ENCODE measurements at places on chromosomes 2 and 18.

DNA sequence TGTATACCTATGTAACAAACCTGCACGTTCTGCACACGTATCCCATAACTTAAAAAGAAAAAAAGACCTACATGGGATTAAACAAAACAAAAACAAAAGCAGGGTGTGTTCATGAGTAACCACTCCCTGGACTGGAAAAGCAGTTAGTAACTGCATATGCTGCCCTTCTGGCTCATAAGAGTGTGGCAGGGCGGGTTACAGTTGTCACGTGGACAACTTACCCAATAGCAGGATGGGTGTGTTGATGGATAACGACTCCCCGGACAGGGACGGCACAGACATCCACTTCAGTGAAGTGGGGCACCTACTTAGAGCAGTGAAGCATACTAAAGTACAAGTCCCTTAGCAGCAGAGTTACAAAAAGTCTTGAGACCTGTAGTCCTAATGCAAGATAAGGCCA lies 136.7 kb downstream of the CCBE1 start:
- no peak for DNase-seq

- DNase-seq = no peak
Observed at GRCh38 chr18:616380-616995, 19.7 kb downstream of the CLUL1 start.

DNA sequence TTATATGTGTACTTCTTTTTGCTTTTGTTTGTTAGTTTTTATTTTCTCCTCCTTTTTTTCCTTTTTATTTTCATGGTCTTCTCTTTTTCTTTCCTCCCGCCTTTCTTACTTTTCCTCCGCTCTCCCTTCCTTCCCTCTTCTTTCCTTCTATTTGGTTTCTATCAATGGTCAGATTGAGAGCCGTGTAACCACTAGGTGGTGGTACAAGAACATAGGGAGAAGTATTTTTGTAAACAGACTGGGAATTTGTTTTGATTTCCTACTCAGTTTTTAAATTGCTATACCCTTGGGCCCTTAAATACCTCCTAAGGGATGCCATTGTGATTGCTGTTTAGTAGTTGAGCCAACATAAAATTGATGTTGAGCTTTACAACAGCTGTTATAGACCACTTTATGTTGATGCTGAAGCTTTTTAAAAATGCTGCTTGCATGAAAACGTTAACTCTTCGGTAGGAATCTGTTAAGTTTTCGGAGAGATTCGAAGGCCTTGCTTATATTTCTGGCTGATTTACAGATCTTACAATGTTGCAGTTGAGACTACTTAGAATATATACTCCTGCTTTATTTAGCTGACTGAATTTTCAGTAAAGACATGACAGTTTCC lies 124.2 kb downstream of the UBE2E3 start:
- DNase-seq = peak; percentile 11

GRCh38 chr2:54952978-54953456 lies 97.2 kb downstream of the RTN4 start:
- no peak for DNase-seq

GRCh38 chr2:158205215-158205614 lies 103.5 kb downstream of the UPP2 start:
- DNase-seq = peak; percentile 21

DNA sequence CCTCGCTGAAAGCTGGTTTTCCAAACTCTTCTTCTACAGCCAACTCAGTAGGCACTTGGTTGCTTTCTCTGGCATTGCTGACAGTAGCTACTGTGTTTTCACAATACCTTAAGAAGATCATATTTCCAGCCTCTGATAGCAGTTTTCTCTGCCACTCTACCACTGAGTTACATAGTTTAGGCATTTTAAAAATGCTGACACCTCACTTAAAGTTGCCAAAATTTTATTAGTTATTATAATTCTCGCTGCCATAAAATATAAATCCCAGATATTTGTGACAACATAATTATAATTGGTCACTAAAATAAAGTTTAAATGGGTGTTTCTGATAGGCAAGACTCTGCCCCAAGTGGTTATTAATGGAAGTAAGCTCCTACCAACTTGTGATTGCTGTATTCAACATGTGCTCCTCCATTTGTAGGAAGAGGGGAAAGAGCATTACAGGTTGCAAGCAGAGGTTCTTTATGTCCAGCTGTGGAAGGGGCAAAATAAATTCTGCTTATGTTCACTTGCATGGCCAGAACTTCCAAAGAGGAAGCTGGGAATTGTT lies 1202.8 kb downstream of the CNTNAP5 start:
- DNase-seq = no peak

DNA sequence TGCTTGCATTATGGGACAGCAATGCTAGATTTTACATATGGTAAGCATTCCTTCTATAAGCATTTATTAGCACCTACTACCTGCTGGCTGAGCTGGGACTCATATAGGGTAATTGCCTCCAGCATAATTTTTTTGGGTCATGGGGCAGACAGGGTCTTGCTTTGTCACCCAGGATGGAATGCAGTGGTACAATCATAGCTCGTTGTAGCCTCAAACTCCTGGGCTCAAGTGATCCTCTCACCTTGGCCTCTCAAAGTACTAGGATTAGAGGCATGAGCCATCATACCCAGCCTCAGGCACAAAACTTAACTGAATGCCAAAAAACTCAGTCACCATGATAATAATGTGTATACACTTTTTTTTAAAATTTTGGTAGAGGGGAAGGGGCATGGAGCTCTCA lies 35.3 kb downstream of the TMEM237 start:
- DNase-seq = no peak

GRCh38 chr2:219344751-219345430 lies 12.3 kb upstream of the RESP18 start:
- peak; percentile 38 for DNase-seq

DNA sequence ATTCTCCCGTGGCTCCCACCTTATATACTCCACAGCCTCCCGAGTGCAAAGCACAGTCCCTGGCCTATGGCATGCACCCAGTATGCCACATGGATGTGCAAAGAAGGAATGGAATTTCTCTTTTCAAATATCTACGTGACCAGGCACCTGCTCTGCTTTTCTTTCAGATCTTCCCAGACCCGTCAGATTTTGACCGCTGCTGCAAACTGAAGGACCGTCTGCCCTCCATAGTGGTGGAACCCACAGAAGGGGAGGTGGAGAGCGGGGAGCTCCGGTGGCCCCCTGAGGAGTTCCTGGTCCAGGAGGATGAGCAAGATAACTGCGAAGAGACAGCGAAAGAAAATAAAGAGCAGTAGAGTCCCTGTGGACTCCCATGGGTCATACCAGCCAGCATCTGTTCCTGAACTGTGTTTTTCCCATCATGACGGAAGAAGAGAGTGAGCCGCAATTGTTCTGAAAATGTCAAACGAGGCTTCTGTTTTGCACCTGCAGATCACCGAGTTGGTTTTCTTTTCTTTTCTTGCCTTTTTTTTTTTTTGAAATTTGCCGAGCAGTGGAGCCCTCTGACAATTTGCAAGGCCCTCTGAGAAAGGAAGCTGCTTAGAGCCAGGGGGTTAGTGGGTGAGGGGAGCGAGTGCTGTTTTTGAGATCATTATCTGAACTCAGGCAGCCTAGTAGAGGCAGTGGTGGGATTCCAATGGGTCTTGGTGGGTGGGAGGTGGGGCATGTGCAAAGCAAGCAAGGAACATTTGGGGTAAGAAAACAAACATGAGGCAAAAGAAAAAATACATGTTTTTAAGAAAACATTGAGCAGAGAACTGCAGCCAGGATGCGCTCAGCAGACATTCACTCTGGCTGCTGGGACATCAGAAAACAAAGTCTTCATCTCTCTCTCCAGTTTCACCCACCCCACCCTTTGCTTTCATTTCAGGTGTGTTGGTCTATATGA lies 26.2 kb downstream of the LBH start:
- no peak for DNase-seq

Data from transverse colon (tissue), 4 donors.